ENCODE measurements at places on chromosomes 4 and X. TPM values are rescaled to one million over a fixed set of nuclear protein-coding genes. Genes with fewer than 3 reads are reported as not detected.

Gene ATP5ME
- total RNA-seq = 213 TPM

Gene SMIM31
- not detected for total RNA-seq

Gene IL3RA
- 2.8 TPM for total RNA-seq

Gene MYOZ2
- total RNA-seq = not detected

Gene TMPRSS11F
- not detected for total RNA-seq

- DNase-seq = no peak
- H3K4me3 ChIP-seq = no peak overlapping the region
- no peaks in the 10 kb centered on the region for H3K27me3 ChIP-seq
- H3K4me1 ChIP-seq = peaks cover 18% of the 10 kb centered on the region
Measured at GRCh38 chr4:128279624-128280225, 7.9 kb downstream of the PGRMC2 start.

- no peak for DNase-seq
- no peak overlapping the region for H3K27ac ChIP-seq
- no peaks in the 10 kb centered on the region for H3K36me3 ChIP-seq
Measured at GRCh38 chr4:107482546-107482945, 237.5 kb downstream of the PAPSS1 start.

GRCh38 chr4:16187455-16187854 is 38.8 kb downstream of the TAPT1 start:
- H3K36me3 ChIP-seq = peaks cover 13% of the 10 kb centered on the region
- H3K4me3 ChIP-seq = no peak overlapping the region
- no peak for DNase-seq
- no peaks in the 10 kb centered on the region for H3K4me1 ChIP-seq

GRCh38 chrX:106243376-106243775 is 75.3 kb downstream of the PWWP3B start:
- H3K27ac ChIP-seq = no peak overlapping the region
- DNase-seq = no peak
- H3K4me1 ChIP-seq = no peaks in the 10 kb centered on the region
- H3K4me3 ChIP-seq = no peak overlapping the region
- H3K36me3 ChIP-seq = no peaks in the 10 kb centered on the region

GRCh38 chr4:184979461-184980124 is 38.7 kb upstream of the HELT start:
- H3K27me3 ChIP-seq = peaks cover 26% of the 10 kb centered on the region
- H3K36me3 ChIP-seq = no peaks in the 10 kb centered on the region
- no peak overlapping the region for H3K27ac ChIP-seq
- no peak for DNase-seq
- no peak overlapping the region for H3K4me3 ChIP-seq

GRCh38 chr4:6446130-6446482 is 26.3 kb downstream of the PPP2R2C start:
- H3K27me3 ChIP-seq = peaks cover 10% of the 10 kb centered on the region
- H3K4me1 ChIP-seq = peaks cover 5% of the 10 kb centered on the region
- no peak overlapping the region for H3K4me3 ChIP-seq
- H3K27ac ChIP-seq = no peak overlapping the region
- H3K36me3 ChIP-seq = no peaks in the 10 kb centered on the region

DNA sequence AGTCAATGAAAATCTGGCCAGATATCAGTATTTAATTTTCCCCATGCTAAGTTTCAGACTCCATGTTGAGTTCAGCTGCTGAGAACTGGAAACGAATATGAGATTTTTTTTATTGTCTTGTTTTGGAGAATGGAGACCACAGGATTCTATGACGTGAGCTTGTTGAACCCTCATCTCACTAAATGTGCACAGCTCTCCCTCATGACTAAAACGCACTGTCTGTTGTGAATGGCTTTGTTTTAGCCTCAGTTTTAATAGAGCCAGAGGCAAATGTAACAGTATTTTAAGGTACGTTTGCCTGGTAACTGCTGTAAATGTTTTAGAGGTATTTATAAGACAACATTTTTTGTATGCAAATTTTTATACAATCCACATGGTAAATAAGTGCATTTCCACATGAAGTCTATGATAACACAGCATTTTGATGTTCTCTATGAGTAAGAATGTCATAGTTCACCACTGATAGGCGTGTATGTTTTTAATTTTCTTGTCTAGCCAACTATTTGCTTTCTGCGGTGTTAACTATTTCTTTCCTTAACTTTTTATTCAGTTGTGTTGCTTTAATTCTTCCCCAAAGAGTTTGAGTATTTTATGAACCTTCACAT is 1159.3 kb upstream of the TENM3 start:
- DNase-seq = no peak
- H3K27me3 ChIP-seq = no peaks in the 10 kb centered on the region
- H3K4me3 ChIP-seq = no peak overlapping the region
- no peaks in the 10 kb centered on the region for H3K36me3 ChIP-seq

DNA sequence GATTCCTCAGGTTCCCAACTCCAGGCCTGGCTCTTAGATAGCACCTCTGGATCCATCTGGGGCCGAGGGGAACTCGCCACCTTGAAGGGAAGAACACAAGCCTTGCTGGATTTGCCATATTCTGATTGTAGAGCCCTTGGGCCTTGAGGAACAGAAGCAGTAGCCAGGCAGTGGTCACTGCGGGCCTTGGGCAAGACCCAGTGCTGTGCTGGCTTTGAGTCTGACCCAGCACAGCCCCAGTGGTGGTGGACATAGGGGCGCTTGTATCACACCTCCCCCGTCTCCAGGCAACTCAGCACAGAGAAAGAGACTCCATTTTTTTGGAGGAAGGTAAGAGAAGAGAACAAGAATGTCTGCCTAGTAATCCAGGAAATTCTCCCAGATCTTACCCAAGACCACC is 45.5 kb downstream of the CHRNA9 start:
- no peaks in the 10 kb centered on the region for H3K4me1 ChIP-seq
- H3K27ac ChIP-seq = no peak overlapping the region
- no peak overlapping the region for H3K4me3 ChIP-seq
- no peak for DNase-seq
- H3K36me3 ChIP-seq = no peaks in the 10 kb centered on the region
- H3K27me3 ChIP-seq = peaks cover 15% of the 10 kb centered on the region

GRCh38 chr4:107734120-107734519 is 14.1 kb upstream of the PAPSS1 start:
- no peak overlapping the region for H3K4me3 ChIP-seq
- no peak for DNase-seq
- no peaks in the 10 kb centered on the region for H3K36me3 ChIP-seq
- H3K27ac ChIP-seq = no peak overlapping the region

GRCh38 chr4:55125087-55125721 is at the start of gene KDR:
TSS of gene KDR (minus strand) at chr4:55125595. CDS start at chr4:55125293, 302 bp downstream.
- no peak for DNase-seq
- peaks cover 37% of the 10 kb centered on the region for H3K27me3 ChIP-seq
- H3K36me3 ChIP-seq = no peaks in the 10 kb centered on the region
- H3K4me3 ChIP-seq = no peak within 1 kb of the TSS
- no peaks in the 10 kb centered on the region for H3K4me1 ChIP-seq
- no peak within 1 kb of the TSS for H3K27ac ChIP-seq

GRCh38 chr4:181520790-181521189 is 722.4 kb upstream of the TENM3 start:
- H3K36me3 ChIP-seq = no peaks in the 10 kb centered on the region
- H3K4me3 ChIP-seq = no peak overlapping the region
- H3K27me3 ChIP-seq = no peaks in the 10 kb centered on the region
- no peak overlapping the region for H3K27ac ChIP-seq

DNA sequence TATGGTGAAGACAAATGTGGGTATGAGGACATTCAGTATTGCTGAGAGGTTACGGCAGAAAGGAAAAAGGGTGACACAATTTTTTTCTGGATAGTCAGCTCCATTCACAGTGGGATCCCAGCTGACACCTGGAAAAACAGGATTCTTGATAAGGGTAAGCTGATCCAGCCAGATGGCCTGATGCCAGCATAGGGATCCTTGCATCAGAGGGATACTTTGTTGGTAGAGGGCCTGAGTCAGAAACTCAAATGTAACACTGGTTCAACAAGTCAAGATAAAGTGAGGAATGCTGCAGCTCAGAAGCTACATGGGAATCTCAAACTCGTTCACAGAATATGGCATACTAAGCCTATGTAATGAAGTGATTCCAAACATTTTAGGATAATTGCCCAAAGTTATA is 726.7 kb downstream of the C4orf33 start:
- no peak overlapping the region for H3K4me3 ChIP-seq
- no peaks in the 10 kb centered on the region for H3K36me3 ChIP-seq
- no peak for DNase-seq
- no peaks in the 10 kb centered on the region for H3K4me1 ChIP-seq
- H3K27ac ChIP-seq = no peak overlapping the region

Measured in activated CD8-positive, alpha-beta memory T cell treated with anti-CD3 and anti-CD28 coated beads, Interleukin-2, amount 10 ng/mL, durations not matched to agents 7 days and 5 days (primary cell).